ENCODE measurements at places on chromosomes 4 and X. TPM values are rescaled to one million over a fixed set of nuclear protein-coding genes. Genes with fewer than 3 reads are reported as not detected.

DNA sequence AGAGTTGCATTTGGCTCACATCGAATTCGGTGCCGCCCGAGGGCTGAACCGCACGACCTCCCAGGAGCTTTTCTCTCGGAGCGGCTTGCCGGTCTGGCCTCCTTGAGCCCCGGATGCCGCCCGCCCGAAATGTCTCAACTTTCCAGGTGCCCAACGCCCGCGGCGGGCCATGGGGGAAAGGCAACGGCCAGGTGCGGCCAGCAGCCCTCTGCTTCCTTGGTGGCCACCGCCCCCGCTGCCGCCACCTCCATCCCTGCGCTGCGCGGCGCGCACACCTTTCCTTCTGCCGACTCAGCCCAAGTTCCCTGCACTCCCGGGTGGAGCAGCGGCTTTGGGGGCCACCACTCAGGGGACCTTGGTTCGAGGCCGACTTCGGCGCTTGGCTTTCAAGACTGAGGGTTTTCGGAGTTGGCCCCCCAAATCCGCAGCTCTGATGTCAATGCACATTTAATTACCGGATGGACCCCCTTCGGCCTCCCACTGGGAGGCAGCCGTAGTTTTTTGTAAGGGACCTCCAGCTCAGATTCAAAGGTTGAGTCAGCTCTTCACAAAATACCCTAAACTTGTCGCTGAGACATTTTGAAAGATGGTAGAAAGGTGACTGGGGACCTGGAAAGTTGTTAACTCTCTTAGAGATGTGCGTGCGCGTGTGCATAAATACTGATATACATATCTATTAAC lies 1.1 kb downstream of the AFF2 start:
- peak; percentile 43 for DNase-seq
- peaks cover 25% of the 10 kb centered on the region for H3K27me3 ChIP-seq
- no peak overlapping the region for H3K27ac ChIP-seq
- peaks cover 7% of the 10 kb centered on the region for H3K4me1 ChIP-seq
- H3K36me3 ChIP-seq, result no peaks in the 10 kb centered on the region

DNA sequence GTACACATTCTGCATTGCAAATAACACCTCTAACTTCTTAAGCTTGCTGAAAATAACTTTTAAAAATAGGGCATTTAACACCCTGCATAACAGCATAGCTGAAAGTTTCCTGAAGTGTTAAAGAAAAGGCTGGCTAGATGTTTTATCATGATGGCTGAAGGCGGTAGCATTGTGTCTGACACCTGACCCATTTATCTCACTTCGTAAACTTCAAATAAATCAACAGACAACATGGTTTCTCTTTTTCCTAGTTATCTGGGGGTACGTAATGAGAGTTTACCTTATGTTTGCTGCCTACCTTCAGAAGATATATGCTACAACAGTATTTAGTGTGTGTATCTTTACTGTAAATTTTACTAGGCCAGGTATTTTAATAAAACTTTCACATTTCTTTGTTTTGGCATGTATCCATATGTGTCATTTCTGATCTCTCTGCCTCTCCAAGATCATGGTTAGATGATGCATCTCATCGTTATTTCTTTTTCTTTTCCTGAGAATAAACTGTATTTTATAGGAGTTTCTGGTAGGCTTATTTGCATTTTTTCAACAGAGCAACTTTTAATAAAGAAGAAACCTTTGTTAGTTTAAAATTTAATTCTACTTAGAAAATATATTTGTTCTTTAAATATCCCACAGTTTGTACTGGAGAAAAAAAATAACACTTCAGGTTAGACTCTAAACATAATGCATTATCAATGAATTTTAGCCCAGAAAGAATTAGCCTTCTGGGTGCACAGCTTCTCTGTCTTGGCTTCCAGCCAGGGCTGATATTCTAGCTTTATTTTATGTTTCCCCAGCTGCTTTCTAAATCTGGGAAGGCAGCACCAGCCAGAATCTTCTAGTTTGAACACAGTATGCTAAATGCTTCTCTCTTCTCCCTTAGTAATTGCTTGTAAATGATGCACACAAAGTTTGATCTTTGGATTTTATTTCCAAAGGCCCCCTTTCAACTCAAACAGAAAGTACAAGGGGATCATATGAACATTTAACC lies 2.9 kb downstream of the NDST4 start:
- no peaks in the 10 kb centered on the region for H3K36me3 ChIP-seq
- no peak for DNase-seq
- no peaks in the 10 kb centered on the region for H3K27me3 ChIP-seq
- H3K4me1 ChIP-seq, result no peaks in the 10 kb centered on the region

GRCh38 chr4:187071946-187072600 lies 348.4 kb upstream of the FAT1 start:
- no peaks in the 10 kb centered on the region for H3K4me1 ChIP-seq
- no peaks in the 10 kb centered on the region for H3K27me3 ChIP-seq
- H3K4me3 ChIP-seq, result no peak overlapping the region
- no peaks in the 10 kb centered on the region for H3K36me3 ChIP-seq
- no peak for DNase-seq

GRCh38 chr4:89469516-89469915 lies 161.9 kb upstream of the GPRIN3 start:
- no peaks in the 10 kb centered on the region for H3K27me3 ChIP-seq
- H3K36me3 ChIP-seq, result no peaks in the 10 kb centered on the region
- no peak for DNase-seq

- H3K36me3 ChIP-seq, result no peaks in the 10 kb centered on the region
- H3K4me1 ChIP-seq, result no peaks in the 10 kb centered on the region
- no peaks in the 10 kb centered on the region for H3K27me3 ChIP-seq
- H3K27ac ChIP-seq, result no peak overlapping the region
- no peak for DNase-seq
Measured at GRCh38 chrX:44068043-44068442, 94.9 kb upstream of the NDP start.

GRCh38 chr4:78720204-78720603 lies 55.9 kb upstream of the BMP2K start:
- no peaks in the 10 kb centered on the region for H3K36me3 ChIP-seq
- no peak for DNase-seq

GRCh38 chr4:141675384-141675783 lies 39.0 kb downstream of the IL15 start:
- no peaks in the 10 kb centered on the region for H3K36me3 ChIP-seq
- no peaks in the 10 kb centered on the region for H3K4me1 ChIP-seq
- DNase-seq, result no peak
- H3K27me3 ChIP-seq, result no peaks in the 10 kb centered on the region
- H3K27ac ChIP-seq, result no peak overlapping the region

DNA sequence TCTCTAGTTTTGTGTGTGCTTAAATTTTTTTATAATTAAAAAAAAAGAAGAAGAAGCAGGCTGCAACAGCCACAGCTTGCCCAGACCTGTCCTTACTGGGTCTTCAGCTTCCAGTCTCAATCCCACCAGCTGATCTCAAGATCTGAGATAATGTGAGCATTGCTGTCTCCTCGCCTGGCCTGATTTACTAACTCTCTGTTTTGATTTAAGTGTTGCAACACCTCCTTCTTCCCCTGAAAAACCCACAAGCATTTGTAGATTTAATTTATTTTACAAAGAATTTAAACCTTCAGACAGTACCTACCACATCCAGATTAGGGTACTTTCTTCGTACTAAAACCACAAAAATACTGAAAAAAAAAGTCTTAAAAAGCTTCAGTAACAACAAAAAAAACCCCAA lies 38.0 kb downstream of the FAM241A start:
- H3K36me3 ChIP-seq, result no peaks in the 10 kb centered on the region
- no peak overlapping the region for H3K27ac ChIP-seq
- H3K4me1 ChIP-seq, result no peaks in the 10 kb centered on the region
- H3K27me3 ChIP-seq, result no peaks in the 10 kb centered on the region
- no peak for DNase-seq

The MAMLD1 gene
- 3.0 TPM for total RNA-seq

The IL15 gene
- 9.7 TPM for total RNA-seq

The ABCB7 gene
- total RNA-seq, result 30.1 TPM

The S100P gene
- 16.1 TPM for total RNA-seq

Data from lower lobe of right lung (tissue), 2 donors.